ENCODE measurements at places on chromosomes 2 and 18.

GRCh38 chr2:134845719-134846118 is 7.3 kb downstream of the ACMSD start:
- peak; percentile 16 for DNase-seq

DNA sequence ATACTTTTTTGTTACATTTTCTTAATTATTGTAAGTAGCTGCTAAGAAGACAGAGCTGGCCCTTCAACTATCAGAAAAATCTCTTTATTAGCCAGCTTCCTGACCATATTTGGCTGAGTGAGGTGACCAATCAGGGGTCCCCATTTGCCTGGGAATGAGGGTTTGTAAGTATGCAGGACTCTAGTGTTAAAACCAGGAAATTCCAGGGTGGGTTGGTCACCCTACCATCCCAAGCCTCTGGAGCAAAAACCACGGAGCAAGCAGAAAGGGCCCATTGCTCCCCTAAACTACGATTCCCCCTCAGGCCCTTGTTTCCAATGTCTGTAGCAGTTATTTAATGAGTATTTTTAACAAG is 165.6 kb upstream of the NCKAP5 start:
- DNase-seq: no peak

- DNase-seq: no peak
Measured at GRCh38 chr2:200056105-200056504, 100.7 kb downstream of the MAIP1 start.

DNA sequence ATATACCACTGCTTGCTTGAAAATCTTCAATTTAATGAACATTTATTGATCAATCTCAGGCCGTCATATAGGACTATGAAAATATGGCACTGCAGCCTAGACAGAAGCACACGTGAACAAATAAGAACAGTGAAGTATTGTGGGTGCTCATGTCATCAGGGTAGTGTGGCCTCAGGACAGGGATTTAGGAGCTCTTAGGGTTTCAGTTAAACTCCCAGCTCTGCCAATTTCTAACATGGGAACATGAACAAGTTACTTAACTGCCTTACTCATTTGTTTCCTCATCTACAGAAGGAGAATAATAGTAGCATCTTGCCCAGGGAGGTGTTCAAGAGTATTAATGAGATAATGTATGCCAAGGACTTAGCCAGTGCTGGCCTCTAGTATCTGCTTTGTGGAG is 146.0 kb upstream of the MAP3K20 start:
- no peak for DNase-seq

DNA sequence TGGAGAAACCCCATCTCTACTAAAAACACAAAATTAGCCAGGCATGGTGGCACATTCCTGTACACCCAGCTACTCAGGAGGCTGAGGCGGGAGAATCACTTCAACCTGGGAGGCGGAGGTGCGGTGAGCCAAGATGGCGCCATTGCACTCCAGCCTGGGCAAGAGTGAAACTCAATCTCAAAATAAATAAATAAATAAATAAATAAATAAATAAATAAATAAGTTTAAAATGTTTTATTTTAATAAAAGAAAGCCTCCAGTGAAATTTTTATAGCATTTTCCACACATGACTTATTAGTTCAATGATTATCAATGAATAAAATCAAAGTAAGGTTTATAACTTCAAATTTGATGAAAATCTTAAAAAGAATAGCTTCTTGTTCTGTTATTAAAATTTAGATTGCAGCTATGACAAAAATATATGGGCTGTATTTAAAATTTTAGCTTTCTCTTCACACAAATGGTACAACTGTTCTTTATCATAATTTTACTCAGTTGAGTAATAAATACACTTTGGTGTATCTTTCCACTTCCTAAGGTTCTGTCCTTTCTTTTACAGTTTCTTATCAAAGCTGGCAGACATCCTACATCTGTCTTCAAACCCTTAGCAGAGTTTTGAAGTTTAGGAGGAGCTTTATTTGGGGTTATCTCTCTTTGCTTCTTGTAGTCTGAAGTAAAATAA is 78.4 kb upstream of the ZSWIM2 start:
- no peak for DNase-seq

GRCh38 chr2:176747506-176747905 is 465.1 kb upstream of the HNRNPA3 start:
- no peak for DNase-seq

- no peak for DNase-seq
Measured at GRCh38 chr2:84846041-84846663, 34.7 kb downstream of the TRABD2A start.

- DNase-seq: no peak
Measured at GRCh38 chr2:60821587-60822302, 59.6 kb upstream of the REL start.

DNA sequence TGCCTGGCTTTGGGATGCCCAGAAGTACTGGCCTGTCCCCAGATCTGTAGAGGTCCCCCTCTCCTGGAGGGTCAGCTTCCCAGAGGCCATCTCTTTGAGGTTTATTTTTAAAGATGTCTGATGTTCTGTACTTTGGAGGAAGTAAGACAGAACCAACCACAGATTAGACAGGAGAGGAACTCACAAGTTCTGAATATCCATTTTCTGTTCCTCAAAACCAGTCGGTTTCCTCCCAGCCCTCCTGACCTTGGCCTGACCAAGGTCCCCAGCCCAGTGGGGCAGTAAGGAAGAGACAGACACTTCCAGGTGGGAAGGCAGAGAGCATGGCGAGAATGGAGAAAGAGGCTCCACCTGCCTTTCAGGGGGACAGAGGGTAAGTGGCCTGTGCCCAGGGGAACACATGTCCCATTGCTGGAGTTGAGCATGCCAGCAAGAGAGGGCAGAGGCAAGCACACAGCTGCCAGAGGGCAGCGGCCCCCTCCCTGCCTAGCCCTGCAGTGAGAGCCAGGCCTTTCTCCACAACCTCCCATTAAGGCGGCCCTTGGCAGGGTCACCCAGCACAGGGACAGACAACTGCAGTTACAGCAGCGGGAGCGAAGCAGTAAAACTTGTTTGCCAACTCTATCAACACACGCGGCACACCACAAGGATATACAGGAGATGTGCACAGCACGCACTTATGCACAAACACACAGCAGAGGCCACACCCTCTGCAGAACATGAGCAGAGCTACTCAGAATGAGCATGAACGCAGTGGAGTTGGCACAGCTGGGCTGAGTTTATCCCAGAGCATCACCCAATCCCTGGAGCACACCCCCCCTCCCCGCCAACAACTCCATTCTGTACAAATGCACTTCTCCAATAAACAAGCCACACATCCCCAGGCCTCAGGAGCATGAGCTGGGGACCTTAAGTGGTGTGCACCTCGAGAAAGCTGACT is 18.5 kb upstream of the SEMA4C start:
- DNase-seq: no peak

- DNase-seq: peak; percentile 84
Measured at GRCh38 chr2:202317080-202317857, 51.7 kb downstream of the NOP58 start.

DNA sequence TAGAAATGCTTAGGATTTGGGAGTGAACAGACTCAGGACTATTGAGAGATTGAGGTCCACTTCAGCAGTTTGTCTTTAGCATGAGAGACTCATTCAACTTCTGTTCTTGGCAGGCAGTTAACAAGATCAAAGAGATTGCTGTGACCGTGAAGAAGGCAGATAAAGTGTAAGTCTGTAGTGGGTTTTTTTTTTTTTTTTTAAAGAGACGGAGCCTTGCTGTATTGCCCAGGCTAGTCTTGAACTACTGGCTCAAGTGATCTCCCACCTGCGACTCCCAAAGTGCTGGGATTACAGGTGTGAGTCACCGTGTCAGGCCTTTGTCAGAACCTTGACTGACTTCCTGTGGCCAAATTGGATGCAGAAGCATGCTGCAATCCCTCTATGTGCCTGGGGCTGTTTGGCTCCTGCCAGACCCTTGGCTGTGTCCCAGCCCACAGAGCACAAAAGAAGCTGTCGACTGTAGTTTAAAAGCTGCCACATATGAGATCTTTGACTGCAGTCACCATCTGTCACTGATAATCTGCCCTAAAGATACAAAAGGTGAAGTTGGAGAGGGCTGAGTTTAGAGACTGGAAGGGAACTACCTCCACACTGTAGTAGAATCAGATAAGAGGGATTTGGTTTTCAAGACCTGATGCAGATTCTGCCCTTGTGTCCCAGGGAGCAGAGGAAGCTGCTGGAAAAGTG is 9.9 kb downstream of the CCT7 start:
- DNase-seq: peak; percentile 77

- no peak for DNase-seq
Measured at GRCh38 chr2:158315803-158316414, 140.6 kb downstream of the CCDC148 start.

GRCh38 chr2:233307565-233307964 is at the start of gene SAG:
TSS of gene SAG (plus strand) at chr2:233307816. CDS start at chr2:233309190, 1,374 bp downstream.
- DNase-seq: no peak

DNA sequence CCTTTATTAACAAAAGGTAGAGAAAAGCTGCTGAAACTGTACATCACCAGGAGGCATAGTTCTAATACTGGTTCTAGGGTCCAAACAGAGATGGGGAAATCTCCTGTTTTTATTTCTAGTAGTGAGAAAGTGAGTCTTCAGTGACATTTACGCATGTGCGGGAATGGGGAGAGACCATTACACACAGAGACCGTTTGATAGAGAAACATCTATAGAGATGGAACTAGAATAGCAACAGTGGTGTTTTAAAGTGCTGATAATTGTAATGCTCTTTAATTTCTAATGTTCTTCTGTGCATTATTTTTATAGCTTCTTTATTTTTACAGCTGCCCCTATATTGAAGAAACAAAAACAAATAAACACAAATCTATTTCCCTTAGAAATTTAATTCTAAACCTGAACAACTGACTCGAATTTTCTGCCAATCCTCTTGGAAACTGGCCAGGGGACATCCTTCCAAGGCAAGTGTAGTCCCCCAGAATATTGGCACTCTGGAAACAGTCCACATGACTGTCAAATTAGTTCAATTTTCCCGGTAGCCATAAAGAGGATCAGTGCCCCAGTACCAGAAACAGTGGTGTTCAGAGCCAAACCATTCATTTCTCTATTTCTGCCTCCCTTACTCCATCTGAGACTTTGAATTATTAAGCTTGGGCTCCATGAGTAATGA is 260.9 kb downstream of the ICOS start:
- DNase-seq: no peak

- no peak for DNase-seq
Measured at GRCh38 chr2:222039821-222040220, 259.0 kb downstream of the PAX3 start.

- DNase-seq: no peak
Measured at GRCh38 chr2:211181626-211182025, 625.2 kb downstream of the CPS1 start.

GRCh38 chr18:46374850-46375249 is 270.7 kb downstream of the HAUS1 start:
- DNase-seq: no peak

Measured in GM04504 (cell line).